ENCODE measurements at places on chromosomes 6 and 20.

- no peak for DNase-seq
These were observed 53.8 kb downstream of the RPP40 start for GRCh38 chr6:4950076-4950475.

DNA sequence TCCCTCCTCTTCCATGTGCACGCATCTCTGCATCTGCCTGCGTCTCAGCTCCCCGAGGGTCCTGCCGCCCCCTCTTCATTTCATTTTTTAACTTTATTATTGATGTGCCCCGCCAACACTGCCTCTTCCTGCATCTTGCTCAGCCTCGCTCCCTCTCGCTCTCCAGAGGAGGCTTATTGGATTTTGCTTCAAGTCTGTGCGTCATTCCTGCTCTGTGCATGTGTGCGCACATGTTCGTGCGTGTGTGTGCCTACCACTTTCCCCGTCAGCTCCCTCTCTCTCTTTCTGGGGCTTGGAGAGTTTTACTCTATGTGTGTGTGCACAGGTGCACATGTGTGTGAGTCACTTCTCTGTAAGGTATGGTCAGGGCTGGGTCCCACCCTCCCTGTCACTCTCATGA lies 71.8 kb upstream of the NNAT start:
- no peak for DNase-seq

GRCh38 chr6:163263196-163263595 lies 151.3 kb upstream of the QKI start:
- DNase-seq = no peak

DNA sequence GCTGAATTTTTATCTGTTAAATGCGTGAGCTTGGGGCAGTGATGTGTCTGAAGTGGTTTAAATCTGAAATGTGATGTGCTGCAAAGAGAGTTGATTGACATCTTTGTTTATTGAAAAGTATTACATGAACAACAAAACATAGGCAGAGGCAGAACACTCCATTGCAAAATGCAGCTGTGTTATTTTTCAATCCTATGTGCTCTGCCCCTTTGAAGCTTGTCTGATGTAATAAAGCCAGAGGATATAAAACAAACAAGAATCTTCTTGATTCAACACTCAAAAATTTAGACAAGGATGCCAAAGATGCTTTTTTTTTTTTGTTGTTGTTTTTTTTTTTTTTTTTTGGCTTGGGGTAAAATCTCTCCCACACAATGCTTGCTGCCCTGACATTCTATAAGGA lies 482.4 kb upstream of the MMS22L start:
- no peak for DNase-seq

DNA sequence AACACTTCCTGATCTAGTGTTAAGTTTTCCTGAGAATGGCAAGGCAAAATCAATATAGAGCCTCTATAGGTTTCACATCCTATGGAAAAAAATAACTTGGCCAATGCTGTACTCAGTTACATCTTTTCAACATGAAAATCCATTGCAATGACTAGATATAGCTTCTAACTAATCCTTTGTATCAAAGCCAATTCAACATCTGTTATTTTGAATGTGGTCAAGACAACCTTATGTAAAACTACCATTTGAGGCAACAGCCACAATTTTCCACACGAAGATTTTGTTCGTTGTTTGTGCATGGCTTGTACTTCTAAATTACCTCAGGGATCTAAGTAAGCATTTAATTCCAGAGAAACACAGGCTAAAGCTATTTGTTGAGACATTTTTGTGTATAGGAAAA lies 637.8 kb upstream of the EYS start:
- no peak for DNase-seq

GRCh38 chr20:33532753-33533459 lies 43.0 kb downstream of the CBFA2T2 start:
- DNase-seq = no peak

- no peak for DNase-seq
These were observed 7.7 kb upstream of the AIF1 start for GRCh38 chr6:31607317-31607716.

DNA sequence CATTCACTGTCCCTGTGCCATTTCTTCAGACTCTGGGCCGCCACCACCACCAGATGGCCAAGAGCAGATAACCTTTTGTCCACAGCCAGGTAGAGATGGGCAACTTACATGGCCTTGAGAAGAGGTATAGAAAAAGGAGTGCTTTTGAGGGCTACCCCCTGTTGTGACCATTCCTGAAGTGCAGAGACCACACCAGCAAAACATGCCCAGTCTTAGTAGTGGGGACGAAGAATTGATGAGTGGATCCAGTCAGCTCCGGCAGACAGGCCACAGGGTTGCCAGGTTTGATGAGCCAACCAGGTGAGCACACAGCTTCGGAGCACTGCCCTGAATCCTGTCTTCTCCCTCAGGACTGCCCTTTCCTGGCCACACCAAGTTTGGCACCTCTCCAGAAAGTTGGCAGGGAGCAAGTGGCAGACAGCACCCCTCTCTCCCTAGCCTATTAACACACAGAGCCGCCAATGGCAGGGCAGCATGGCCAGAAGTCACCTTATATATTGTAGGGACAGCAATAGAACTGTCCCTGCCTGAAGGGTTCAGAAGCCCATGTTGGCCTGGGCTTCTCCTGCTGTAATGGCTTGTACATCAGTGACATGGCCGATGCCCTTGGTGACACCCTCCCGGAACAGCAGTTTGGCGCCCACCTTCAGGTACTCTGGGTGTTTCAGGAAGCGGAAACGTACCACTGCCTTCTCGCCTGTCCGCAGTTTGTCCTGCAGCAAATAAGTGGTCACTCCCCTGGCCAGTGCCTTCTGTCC lies 7.8 kb downstream of the GTPBP2 start:
- DNase-seq = no peak

- DNase-seq = no peak
These were observed 509.7 kb upstream of the MARCKS start for GRCh38 chr6:113347436-113347835.

DNA sequence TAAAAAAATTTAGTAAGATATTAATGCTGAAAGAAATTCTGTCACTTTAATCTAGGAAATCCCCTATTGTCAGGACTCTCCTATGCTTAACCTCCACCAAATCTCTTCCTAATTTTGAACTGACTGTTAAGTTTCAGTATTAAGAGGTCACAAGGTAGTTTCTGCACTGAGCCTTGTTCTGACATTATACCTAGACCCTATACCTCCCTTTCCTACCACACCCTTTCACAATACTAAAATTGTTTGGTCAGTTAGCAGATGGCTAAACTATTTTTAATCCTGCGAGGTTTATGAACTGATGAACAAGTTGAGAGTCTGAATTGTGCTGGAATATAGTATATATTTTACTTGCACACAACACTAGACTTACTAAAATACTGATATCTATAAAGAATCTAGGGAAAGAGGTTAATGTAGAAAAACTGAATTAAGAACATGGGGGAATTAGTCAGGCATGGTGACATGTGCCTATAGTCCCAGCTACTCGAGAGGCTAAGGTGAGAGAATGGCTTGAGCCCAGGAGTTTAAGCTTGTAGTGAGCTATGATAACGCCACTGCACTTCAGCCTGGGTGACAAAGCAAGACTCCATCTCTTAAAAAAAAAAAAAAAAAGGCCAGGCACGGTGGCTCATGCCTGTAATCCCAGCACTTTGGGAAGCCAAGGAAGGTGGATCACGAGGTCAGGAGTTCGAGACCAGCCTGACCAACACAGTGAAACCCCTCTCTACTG lies 51.5 kb downstream of the HBS1L start:
- DNase-seq = no peak

- DNase-seq = no peak
These were observed 60.4 kb upstream of the RSPO3 start for GRCh38 chr6:127058027-127058426.

DNA sequence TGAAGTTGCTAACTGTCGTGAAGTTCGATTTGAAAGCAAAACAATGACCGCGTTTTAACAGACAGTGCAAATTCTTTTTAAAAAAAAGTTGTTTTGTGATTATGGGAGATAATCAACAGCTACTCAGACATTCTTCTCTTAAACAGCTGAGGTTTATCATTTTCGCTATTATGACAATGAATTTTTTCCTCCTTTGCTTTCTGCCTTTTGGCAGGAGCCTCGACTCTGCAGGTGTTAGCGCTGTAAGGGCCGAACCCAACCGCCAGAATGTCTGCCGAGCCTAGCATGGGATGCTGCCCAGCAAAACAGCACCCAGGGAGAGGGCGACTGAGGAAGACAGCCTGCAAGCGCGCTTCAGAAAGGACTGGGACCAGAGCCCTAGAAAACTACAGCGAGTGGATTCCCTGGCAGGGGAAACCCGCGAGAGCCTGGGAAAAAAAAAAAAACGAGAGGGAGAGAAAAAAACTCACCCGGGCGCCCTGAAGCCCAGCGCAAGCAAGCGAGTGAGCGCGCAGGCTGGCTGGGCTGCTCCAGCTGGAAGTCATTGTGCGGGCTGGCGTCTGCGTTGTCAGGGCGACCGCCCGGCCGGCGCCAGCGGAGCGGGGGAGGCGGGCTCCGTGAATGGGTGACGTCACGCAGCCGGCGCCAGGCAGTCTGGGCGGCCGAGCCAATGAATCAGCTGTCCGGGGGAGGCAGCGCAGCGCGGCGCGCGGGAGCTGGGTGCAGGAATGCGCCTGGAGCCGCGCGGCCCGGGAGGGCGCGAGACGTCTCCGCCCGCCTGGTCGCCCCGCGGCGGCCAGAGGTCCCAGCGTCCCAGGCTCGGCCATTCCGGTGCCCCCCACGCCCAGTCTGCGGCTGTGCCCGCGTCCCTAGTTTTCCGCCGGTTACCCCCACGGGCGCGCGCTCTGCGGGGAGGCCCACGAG lies 32.7 kb upstream of the ID4 start:
- peak; percentile 80 for DNase-seq

DNA sequence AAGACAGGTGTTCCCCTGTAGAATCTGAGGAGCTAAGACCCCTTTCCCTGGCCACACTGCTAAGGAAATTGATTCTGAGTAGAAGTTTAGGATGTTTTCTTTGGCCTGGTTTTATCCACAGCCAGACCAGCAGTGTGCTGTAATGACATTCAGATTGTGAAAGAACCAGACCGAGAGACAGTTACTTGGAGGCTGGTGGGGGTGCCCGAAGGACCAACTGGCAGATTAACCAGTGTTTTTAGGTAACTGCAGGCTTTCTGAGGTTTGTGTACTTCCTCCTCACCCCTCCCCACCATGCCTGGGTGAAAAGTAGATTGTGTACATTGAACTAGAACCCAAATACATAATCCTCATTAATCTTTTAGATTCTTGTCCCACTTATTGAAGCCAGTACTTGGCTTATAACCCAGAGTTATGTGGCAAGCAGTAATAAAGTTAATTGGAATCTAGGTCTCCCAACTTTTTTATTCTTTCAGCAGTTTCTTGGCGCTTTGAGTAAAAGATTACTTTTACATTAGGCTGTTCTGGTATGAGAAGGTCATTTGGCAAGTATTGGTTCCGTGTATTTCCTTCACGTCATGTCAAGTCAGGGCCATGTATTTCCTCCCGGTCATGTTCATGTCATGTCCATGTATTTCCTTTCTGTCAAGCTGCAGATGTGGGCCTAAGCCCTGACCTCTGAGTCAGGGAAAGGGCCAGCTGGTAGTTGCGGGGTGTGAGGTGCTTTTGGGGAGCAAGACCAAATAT lies 93.7 kb downstream of the TCP11 start:
- DNase-seq = no peak

DNA sequence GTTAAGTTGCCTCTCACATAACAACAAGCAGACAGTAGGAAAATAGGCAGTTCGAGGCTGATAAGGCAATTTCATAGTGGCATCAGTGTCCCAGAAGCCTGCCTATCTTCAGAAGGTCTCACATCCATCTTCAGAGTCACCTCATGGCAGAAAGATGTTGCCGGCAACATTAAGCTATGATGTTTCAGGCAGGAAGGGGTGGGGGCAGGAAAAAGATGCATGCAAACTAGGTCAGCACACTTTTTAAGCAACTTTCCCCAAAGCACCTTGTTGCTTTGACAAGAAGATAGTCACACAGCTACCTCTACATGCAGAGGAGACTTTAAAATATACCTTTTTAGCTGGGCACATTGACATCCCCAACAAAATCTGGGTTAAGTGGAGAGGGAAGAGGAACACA lies 43.2 kb upstream of the SMIM8 start:
- no peak for DNase-seq

All from SHP77 treated with DMSO at 0.1 percent for 48 hours (cell line).